T-helper 17 cell (primary cell): ENCODE measurements at places on chromosomes 13 and 19. TPM values are rescaled to one million over a fixed set of nuclear protein-coding genes. Genes with fewer than 3 reads are reported as not detected.

DNA sequence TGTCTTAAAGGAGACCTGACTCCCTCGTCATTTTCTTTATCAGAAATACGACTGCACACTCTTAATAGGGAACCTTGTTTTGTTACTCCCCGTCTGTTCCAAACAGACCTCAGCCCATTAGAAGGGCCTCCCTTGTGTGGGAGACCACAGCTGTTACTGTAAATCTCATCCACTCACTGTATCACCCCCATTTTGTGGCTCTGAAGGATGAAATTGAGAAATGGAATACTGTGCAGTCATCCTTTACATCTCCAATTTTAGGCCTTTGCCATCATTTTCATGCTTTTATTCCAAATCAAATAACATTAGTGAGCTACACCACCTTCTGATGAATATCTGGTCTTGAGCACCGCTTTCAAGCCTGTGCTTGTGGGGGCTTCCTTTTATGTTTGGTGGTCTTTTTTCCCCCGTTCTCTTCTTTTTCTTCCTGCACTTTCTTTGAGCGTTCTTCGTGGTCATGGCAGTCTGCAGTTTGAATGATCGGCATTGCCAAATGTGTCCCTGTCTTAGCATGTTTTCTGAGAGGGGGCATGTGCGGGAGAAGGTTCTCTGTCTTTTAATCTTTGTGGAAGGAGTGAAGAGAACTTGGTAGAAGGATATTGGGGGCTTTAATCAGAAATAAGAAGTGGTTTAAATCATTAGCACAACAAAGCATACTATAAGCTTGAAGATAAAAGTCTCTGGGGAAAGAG is 65.8 kb downstream of the GGACT start:
- no peak overlapping the region for H3K4me3 ChIP-seq
- no peak for DNase-seq
- no peaks in the 10 kb centered on the region for H3K27me3 ChIP-seq
- peaks cover 9% of the 10 kb centered on the region for H3K4me1 ChIP-seq

GRCh38 chr13:94548382-94548781 is 47.6 kb downstream of the TGDS start:
- peaks cover 25% of the 10 kb centered on the region for H3K4me1 ChIP-seq
- H3K27me3 ChIP-seq: no peaks in the 10 kb centered on the region
- peaks cover 3% of the 10 kb centered on the region for H3K36me3 ChIP-seq
- H3K4me3 ChIP-seq: peak overlapping the region; percentile 77
- H3K27ac ChIP-seq: peak overlapping the region; percentile 86

GRCh38 chr19:48665786-48666185 is 7.0 kb downstream of the NTN5 start:
- no peaks in the 10 kb centered on the region for H3K27me3 ChIP-seq
- H3K36me3 ChIP-seq: no peaks in the 10 kb centered on the region
- H3K4me1 ChIP-seq: peaks cover 6% of the 10 kb centered on the region
- H3K4me3 ChIP-seq: no peak overlapping the region
- no peak for DNase-seq
- no peak overlapping the region for H3K27ac ChIP-seq

Gene ELF1
- 232 TPM for total RNA-seq

DNA sequence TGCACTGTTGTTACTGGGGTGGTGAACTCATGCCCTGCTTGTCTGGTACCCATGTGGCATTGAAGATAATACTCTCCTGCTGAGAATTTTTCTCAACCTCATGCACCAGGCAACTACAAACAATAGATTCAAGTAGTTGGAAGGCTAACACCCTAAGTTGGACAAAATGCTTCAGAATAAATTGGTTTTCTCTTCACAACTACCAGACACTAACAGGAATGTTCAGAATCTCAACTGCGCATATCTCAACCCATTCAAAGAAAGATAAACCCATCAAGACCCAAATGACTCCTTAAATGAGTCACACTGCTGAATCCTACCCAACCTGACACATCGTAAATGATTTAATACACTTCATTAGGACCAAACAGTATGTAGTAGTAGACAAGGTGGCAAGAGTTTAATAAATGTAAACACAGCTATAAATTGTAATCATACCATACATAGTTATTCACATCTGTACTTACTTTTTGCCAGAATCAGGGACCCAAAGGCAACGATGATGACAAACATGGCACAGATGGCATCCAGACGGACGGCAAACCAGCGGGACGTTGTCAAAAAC is 227.4 kb downstream of the ABCC4 start:
- no peaks in the 10 kb centered on the region for H3K27me3 ChIP-seq
- H3K36me3 ChIP-seq: peaks cover 14% of the 10 kb centered on the region
- H3K27ac ChIP-seq: no peak overlapping the region
- no peak for DNase-seq
- no peak overlapping the region for H3K4me3 ChIP-seq

GRCh38 chr13:43389983-43390382 is 366.6 kb downstream of the DNAJC15 start:
- H3K4me3 ChIP-seq: no peak overlapping the region
- no peak for DNase-seq
- H3K36me3 ChIP-seq: no peaks in the 10 kb centered on the region
